ENCODE measurements at places on chromosomes 11 and 22.

DNA sequence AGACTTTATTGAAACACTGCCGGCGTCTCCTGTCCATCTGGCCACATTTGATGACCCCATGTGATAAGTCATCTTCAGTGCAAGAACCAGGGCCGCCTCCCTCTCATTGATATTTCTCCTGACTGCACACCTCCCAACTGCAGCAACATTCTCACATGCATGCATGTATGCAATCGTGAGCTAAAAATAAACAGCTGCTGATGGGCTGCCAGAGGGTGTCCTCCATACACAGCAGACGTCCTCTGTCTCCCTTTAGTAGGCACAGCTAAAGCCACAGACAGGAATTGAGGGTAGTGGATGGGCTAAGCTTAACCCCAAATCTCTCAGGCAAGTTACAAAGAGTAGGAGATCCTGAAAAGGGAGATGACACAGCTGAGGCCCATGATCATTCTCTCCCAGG is 106.7 kb upstream of the HSD17B12 start:
- no peak for DNase-seq

- no peak for DNase-seq
These were observed 17.6 kb upstream of the NCR3LG1 start for GRCh38 chr11:17333799-17334586.

GRCh38 chr11:61611309-61611708 is 30.4 kb upstream of the SYT7 start:
- no peak for DNase-seq

- no peak for DNase-seq
These were observed 7.2 kb downstream of the LMO1 start for GRCh38 chr11:8256271-8257002.

GRCh38 chr22:39463931-39464390 is 7.1 kb downstream of the MGAT3 start:
- no peak for DNase-seq

DNA sequence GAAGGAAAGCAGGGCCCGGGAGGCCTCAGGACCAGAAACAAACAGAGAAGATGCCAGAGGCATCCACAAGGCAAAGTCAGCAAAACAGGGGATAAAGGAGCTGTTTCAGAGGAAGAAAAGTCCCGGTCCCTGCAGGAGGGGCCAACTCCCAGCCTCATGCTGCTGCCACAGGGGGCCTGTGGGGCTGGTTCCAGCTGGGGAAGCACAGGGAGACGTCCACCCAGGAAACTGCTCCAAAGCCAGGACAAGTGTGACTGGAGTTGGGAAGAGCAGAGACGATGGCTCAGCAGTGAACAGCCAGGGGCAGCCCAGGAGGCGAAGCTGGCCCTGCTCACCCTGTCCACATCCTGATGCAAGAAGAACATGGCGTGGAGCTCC is 454.4 kb downstream of the BRD1 start:
- no peak for DNase-seq

DNA sequence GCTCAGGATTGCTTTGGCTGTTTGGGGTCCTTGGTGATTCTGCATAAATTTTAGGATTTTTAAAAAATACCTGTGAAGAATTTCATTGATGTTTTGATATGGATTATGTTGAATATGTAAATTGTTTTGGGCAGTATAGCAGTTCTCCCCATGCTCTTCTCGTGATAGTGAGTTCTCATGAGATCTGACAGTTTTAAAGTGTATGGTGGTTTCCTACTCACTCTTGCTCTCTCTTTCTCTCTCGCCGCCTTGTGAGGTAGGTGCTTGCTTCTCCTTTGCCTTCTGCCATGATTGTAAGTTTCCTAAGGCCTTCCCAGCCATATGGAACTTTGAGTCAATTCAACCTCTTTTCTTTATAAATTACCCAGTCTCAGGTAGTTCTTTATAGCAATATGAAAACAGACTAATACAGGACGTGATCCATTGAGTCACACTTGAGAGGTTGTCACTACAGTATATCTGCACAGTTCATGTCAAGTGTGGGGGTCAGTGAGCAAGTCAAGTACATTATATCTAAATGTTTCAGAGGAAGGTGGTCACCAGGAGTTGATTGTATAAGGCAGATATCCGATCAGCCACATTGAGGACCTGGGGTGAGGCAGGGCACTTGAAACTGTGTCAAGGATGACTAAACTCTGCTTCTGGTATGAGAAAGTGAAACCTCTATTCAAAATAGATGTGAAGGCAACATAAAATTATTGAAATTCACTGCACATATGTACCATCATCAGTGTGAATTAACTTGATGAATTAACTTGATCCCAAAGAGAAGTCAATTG is 70.7 kb upstream of the CCDC179 start:
- DNase-seq = no peak

- DNase-seq = peak; percentile 86
These were observed at the start of gene RASSF10 for GRCh38 chr11:13008625-13009475. Gene RASSF10 (plus strand): TSS chr11:13009316. CDS start chr11:13009577, 261 bp downstream.

GRCh38 chr22:38246046-38246658 is 26.7 kb downstream of the TMEM184B start:
- no peak for DNase-seq

GRCh38 chr11:23711981-23712380 is 784.9 kb upstream of the LUZP2 start:
- no peak for DNase-seq

GRCh38 chr11:134355656-134356055 is 23.9 kb downstream of the GLB1L2 start:
- no peak for DNase-seq

DNA sequence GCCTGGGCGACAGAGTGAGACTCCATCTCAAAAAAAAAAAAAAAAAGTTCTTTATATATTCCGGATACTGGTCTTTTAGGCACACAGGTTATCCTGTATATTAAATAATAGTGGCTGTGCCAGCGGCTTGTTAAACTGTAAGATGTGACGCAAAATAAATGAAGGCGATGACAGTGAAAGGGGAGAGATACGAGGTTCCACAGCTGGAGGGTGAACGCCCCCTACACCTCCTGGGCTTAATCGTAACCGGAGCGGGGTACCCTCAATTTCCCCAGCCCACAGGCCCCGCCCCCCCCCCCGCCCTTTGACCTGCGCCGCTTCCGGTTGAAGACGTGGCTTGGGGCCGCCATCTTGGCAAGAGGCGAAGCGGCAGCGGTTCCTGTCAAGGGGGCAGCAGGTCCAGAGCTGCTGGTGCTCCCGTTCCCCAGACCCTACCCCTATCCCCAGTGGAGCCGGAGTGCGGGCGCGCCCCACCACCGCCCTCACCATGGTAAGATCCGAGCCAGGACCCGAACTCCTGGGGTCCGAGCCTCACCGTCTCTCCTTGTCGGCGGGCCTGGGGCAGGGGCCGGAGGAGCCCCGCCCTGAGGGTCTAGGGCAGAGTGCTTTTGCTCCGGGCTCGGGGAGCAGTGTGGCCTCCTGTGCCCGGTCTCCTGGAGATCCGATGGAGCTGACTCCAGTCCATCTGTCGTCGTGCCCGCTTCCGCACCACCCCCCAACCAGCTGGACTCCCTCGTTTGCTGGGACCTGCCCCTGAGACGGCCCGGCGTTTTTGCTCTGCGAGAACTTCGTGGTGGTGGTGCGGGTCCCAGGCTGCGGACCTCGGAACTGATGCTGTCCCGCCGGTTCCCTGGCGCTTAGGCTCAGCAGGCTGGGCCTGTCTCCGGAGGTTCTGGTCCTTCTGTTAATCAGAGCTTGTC is at the start of gene ARCN1:
ARCN1 (plus strand) TSS at position 349 of the 920 bp plus-strand sequence; CDS start at position 488, 139 bp downstream.
- peak; percentile 94 for DNase-seq

DNA sequence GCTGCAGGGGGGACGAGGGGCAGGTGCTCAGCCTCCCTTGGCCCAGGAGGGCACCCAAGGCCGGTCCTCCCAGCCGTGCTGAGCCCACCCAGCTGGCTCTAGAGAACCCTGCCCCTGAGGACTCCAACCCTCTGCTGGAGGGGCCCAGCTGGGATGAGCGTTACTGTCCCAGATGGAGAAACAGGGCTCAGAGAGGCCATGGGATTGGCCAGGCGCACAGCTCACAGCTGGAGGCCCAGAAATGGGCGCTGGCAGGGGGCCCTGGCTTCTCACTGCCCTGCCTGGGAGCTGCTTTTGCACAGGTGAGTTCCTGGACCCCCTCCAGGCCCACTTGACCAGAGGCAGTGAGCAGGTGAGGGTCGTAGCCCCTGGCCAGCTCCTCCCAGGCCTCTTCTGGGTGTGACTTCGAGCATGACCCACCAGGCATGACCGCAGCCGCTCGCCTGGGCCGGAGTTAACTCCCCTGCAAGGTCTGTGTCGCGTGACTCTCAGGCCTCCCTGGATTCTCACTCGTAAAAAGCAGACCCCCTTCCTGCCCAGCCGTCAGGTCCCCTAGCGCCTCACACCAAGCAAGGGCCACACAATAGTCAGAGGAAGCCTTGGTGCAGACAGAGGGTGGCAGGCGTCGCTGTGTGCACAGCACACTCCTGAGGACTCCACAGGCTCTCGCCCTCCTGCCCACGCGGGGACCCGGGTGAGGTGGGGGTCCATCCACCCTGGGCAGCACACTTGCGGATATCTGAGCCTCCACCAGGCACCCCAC is 19.7 kb upstream of the IL17REL start:
- no peak for DNase-seq

All from right kidney (tissue), 9 donors.